ENCODE measurements at places on chromosomes 6 and 20. TPM values are rescaled to one million over a fixed set of nuclear protein-coding genes. Genes with fewer than 3 reads are reported as not detected.

- no peak for DNase-seq
These were observed 91.7 kb upstream of the ELOVL5 start for GRCh38 chr6:53440336-53440945.

GRCh38 chr20:8344631-8345030 is 212.6 kb downstream of the PLCB1 start:
- DNase-seq, result no peak

- DNase-seq, result peak; percentile 96
These were observed at the start of gene NOL7 for GRCh38 chr6:13614926-13615791. Gene NOL7 (plus strand): TSS chr6:13615335. CDS start chr6:13615359, 24 bp downstream.

GRCh38 chr20:42678895-42679294 is 510.8 kb downstream of the PTPRT start:
- no peak for DNase-seq

DNA sequence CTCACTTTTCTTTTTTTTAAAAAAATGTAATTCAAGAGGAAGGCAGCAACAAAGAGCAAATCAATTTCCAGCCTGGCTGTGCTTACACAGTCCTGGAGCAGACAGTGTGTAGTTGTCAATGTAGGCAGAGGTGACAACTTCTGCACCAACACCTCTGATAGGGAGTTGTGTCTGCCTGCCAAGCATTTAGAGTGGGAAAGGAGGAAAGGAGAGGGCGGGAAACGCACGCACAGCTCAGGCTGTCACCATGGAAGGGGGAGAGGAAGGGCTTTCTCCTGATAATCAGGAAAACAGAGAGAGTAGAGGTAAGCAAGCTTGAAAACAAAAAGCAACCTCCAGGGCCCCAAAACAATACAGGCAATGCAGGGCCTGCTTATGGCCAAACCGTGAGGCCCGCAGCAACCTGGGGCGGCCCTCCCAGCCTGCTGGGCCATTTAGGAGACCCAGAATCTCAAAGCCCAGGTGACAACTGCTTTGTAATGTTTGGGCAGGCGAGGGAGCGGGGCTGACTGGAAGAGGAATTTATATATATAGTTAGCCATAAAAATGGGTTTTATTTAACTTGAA is 41.5 kb upstream of the GFOD1 start:
- no peak for DNase-seq

- DNase-seq, result no peak
These were observed 110.9 kb downstream of the TMEM170B start for GRCh38 chr6:11648436-11648775.

The TLDC2 gene
- total RNA-seq, result 0.14 TPM

DNA sequence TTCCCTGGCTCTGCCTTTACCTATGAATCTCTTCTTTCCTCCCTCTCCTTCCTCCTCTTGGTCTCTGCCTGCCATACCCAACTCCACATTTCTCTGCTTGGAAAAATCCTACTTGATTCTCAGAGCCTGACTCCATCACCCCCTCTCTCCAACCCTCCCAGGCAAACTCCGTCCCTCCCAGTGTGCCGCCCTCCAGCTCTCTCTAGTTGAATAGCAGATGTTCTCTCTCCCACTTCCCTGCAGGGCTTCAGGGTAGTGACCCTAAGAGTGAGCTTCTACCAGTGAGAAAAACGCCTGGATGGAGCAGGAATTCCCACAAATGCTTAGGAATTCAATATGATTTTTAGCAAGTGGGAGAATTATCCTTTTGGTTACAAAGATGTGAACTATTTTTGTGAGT is 141.6 kb downstream of the MTHFD1L start:
- no peak for DNase-seq

DNA sequence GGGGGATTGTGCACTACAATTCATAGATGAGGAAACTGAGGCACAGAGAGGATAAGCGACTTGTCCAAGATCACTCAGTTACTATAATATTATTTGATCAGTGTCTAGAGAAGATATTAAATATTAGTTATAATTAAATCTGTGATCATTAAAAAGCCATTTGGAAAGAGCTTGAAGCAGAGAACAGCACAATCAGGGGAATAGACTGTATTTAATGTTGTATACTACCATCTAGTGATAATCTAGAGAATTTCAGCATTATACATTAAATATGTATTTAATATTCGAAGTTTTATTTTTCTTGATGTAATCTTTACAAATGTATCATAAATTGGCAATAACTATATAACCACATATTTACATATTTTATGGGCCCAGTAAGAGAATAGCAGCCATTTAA is 20.1 kb upstream of the MTCL3 start:
- peak; percentile 35 for DNase-seq

DNA sequence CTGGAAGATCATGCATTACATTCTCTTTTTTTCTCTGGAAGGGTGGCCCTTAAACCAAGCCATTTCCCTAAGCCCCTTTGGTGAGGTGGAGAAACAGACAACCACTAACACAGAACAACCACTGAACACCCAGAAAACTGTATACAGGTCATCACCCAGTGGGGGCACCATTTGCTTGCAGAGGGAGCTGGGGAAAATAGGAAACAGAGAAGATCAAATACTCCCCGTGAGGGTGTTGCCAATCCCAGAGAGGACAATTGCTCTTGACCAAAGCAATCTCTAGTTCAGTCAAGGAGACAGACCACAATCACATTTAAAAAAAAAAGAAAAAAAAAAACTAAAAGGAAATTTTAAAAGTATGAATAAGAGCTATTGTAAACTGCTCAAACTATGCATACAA is 865 bp upstream of the DAAM2 start:
- DNase-seq, result no peak

DNA sequence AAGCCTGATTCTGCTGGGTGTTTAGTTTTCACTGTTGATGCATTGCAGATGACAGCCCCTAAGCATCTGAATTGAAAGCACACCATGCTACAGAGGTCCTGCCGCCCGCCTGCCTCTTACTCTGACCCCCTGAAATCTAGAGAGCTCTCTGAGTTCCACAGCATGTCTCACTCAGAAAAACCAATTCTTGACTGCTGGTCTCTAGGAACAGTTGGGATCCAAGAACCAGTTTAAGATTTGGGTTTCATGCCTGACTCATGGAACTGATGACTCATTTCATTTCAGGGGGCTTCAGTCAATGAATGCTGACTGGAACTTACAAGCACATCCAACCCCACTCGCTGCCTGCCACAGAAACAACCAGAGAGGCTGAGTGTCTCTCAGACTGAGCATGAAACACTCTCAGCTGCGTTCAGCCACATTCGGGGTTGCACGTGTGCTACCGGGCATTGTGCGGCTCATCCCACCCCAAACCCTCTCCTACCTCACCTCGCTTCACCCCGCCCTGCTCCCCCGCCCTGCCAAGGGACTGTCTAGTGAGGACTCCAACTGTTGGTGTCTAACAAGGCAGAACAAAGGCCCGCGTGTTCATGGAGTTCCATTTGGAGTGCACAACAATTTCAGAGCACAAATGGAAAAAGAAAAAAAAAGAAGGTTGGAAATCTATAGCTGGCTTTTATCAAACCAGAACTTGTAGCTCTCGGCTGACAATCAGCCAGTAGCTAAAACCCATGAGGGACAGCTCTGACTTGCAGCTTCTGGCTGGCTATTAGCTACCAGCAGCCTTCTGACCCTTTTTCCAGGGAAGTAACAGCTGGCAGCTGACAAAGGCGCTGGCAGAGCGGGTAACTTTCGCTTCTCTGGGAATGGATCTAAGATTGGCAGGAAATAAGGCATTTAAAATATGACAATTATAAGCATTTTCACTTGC is 20.0 kb upstream of the TRAF3IP2 start:
- peak; percentile 20 for DNase-seq
